Neuronal stem cell (in vitro differentiated cells): ENCODE measurements at places on chromosomes 7 and 10.

DNA sequence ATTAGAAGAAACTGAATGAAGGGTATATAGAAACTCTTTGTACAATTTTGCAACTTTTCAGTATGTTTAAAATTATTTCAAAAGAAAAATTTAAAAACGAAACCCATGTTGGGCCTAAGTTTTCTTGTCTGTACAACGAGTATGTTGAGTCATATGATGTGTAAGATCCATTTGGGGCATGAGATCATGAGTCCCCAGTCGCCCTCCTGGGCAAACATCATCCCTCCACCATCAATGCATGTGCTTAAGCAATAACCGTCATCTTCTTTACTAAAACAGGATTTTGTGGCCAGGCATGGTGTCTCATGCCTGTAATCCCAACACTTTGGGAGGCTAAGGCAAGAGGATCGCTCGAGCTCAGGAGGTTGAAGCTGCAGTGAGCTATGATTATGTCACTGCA is 54.2 kb upstream of the CDCA7L start:
- DNase-seq, result no peak

DNA sequence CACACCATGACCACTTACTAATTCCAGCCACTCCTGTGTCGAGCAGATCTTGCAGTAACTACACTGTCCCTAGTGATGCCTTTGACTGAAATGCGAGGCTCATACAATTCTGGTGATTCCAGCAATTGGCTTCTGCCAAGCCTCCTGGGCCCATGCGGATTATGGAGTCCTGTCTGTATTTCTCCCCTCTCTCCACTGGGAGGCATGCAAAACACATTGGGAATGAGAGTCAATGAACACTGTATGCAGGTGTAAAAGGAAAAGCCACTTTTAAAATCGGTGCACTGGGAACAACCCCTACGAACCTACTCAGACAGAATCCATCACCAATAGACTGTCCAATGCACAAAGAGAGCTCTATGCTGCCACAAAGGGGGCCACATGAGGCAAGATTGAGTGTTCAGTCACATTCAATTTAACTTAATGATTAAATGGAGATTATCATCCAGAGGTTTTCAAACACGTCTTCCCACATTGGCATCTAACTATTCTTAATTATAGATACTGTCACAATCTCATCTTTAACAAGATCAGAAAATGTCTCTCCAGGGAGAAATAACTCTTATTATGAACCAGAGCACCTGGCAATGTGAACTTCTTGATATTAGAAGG is 550.6 kb downstream of the GLRX3 start:
- peak; percentile 26 for DNase-seq

GRCh38 chr10:44330431-44330830 is 54.5 kb downstream of the CXCL12 start:
- no peak for DNase-seq

DNA sequence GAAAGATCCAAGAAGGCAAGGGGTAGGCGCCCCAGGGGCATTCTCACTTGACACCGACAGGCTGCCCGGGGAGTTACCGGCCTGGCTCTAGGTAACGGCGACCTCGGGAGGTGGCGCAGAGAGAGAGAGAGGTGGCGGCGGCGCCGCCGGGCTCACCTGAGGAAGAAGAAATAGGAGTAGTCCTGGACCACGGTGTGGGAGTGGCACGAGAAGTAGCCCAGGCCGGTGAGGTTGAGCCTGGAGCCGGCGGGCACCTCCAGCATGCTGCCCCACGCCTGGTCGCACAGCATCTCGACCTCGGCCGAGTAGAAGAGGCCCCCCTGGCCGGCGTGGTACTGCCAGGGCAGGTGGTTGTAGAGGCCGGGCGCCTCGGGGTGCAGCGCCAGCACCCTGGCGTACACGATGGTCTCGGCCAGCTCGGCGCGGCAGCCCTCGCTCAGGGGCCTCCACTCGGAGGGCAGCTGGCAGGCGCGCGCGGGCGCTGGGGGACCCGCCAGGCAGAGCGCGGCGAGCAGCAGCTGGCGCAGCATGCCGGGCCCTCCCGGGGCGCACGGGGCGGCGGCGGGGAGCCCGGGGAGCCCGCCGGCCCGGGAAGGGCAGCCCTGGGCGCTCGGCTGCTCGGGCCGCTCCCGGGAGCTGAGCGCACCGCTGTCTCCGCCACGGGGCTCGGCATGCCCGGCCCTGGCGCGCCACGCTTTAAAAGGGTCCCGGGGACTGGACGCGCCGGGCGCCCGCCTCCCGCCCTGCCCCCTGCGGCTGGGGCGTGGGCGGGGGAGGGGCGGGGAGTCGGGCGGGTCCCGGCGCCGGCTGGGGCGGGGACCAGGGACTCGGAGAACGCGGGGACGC is at the start of gene CCDC3:
TSS of gene CCDC3 (minus strand) at position 673 of the 846 bp plus-strand sequence. CDS start at position 530, 143 bp downstream.
- DNase-seq, result peak; percentile 14

DNA sequence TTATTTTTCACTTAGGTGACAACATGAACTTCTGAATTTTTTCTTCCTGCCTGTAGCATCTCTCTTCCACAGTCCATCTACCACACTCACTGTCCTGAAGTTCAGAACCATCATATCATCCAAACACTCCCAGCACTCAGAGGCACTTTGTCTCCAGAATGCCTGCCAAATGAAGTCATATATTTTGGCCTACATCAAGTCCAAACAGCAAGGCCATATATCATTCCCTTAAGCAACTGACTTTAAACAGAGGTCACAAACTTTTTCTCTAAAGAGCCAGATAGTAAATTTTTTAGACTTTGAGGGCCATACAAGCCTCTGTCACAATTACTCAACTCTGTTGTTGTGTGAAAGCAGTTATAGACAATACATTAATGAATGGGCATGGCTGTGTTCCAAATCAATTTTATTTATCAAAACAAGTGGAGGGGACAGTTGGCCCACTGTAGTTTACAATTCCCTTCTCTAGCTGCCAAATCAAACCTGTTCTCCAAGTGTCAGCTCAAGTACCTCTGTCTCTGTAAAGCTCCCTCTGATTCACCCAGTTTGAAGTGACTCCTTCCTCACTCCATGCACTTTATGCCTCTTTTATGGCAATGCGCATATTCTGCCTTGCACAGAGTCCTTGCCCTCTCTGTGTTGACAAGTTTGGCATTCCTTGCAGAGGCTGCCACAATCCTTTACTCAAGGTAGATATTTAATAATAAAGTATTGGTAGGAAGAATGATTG is 305.7 kb downstream of the FZD1 start:
- DNase-seq, result no peak

- DNase-seq, result no peak
Measured at GRCh38 chr10:98374217-98374985, 40.6 kb downstream of the PYROXD2 start.

DNA sequence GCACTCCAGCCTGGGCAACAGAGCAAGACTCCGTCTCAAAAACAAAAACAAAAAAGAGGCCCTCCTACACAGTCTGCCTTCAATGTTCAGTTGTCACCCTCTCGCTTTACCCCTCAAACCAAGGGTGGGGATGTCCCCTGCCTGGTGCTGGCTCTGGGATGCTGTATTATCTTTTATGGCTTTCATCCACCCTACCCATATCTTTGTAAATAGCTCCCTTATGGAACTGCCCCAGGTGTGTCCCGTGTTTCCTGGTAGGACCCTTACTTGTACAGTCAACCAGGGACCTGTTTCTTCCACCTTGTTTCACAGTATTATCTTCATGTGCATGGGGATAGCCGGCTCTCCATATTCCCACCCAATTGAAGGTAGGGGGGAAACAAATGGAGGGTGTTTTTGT is 15.7 kb upstream of the LAMB1 start:
- no peak for DNase-seq

DNA sequence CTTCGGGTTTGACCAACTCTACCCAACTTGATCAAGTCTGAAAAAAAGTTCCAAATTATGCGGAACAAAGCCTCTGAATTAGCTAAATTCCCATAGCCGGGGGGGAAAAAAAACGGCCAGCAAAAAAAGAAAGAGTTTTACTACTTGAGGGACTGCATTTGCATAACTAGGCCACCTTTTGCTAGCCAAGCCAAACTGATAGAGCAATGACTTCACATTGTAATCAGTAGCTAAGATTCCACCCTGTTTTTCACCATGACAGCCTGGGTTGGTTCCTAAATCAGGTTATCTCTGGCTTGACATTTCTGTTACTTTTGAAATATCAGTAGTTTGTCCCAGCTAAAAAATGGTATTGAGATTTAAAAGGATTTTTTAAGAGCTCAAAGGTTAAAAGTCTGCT is 31.4 kb upstream of the CREB3L2 start:
- no peak for DNase-seq

DNA sequence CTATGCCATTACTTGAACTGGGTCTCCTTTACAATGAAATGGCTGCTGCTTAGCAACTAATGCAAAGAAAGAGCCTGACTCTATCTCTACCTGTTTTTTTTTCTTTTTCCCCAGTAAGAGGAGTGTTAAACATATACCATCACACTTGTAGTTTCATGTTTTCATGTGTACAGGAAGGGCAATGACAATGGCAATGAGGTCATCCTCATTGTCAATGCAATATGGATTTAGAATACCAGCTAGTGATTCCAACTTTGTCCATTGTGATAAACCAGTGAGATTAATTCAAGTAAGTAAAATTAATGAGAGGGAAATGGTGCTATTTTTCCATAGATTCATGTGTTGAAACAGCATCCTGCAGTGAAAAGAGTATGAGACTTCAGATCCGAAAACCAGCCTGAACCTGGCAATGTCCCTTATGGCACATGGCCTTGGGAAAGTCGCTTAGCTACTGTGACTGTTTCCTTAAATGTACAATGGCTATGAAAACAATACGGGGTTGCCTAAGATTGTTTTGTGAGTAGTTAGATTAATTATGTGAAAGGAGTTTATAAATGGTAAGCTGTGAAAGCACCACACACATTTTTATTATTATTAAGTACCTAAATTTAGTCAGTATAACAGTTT is 11.2 kb downstream of the DGKI start:
- DNase-seq, result no peak

- no peak for DNase-seq
Measured at GRCh38 chr7:92723205-92723604, 113.2 kb downstream of the CDK6 start.
